ENCODE measurements at places on chromosomes 2 and 18.

- peak; percentile 58 for DNase-seq
Measured at GRCh38 chr18:23540867-23541266, 37.6 kb downstream of the RMC1 start.

- DNase-seq, result no peak
Measured at GRCh38 chr2:111118481-111118980, 2.2 kb upstream of the BCL2L11 start.

GRCh38 chr2:234771980-234772732 lies 179.7 kb upstream of the SH3BP4 start:
- no peak for DNase-seq

GRCh38 chr2:112876971-112877361 lies 34.0 kb upstream of the IL37 start:
- no peak for DNase-seq

- DNase-seq, result no peak
Measured at GRCh38 chr18:54217624-54218023, 6.8 kb downstream of the MBD2 start.

DNA sequence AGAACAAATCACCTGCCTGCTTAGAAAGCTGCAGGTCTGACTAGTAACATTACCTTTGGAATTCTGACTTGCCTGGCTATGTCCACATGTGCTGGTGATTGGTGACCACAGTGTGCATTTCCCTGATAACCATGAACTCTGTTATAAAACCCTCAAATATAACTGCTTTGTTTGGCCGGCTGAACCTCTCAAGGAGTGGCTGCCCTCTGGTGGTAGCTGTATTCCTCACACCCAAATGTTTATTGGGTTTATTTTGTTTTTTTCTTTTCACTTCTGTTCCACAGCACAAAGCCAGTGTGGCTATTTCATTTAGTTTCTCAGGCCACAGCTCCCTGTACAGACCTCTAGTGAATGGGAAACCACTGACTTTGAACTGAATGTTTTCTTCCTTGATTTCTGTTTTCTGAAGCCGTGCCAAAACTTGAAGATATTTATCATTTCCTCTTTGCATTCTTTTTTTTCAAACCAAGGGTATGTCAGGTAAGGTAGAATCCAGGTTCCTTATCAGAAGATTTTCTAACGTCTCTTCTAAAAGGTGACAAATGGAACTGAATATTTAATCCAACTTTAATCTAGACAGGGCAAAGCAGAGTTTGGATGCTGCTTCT lies 549.0 kb upstream of the VRK2 start:
- peak; percentile 28 for DNase-seq

- no peak for DNase-seq
Measured at GRCh38 chr2:120421126-120421829, 75.3 kb downstream of the INHBB start.

DNA sequence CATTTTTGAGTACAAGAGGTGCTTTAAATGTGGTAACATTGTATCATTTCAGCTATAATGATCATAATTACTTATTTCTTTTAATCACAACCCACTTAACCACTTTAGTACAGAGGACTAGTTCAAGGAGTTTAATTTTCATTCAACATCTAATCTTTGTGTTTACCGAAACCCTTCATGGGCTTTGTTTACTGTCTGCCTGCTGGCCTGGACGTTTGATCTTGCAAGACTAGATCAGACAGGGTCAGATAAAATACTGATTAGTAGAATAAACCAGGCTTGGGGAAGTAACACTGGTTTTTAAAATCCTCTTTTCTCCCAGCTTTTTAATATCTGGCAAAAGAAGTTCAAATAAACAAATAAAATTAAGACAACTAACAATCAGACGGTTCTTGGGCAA lies 93.6 kb downstream of the SATB2 start:
- no peak for DNase-seq
